ENCODE measurements at places on chromosomes 6 and 20. TPM values are rescaled to one million over a fixed set of nuclear protein-coding genes. Genes with fewer than 3 reads are reported as not detected.

GRCh38 chr6:41093729-41094128 is 21.0 kb downstream of the NFYA start:
- H3K27ac ChIP-seq = no peak overlapping the region
- peaks cover 35% of the 10 kb centered on the region for H3K36me3 ChIP-seq
- no peak overlapping the region for H3K4me3 ChIP-seq
- DNase-seq = no peak

GRCh38 chr6:12823847-12824246 is 107.3 kb downstream of the PHACTR1 start:
- H3K27ac ChIP-seq = no peak overlapping the region
- no peaks in the 10 kb centered on the region for H3K27me3 ChIP-seq
- no peaks in the 10 kb centered on the region for H3K36me3 ChIP-seq
- H3K4me1 ChIP-seq = no peaks in the 10 kb centered on the region

GRCh38 chr6:111011360-111012142 is 29.7 kb downstream of the RPF2 start:
- DNase-seq = no peak
- no peaks in the 10 kb centered on the region for H3K36me3 ChIP-seq
- no peak overlapping the region for H3K27ac ChIP-seq
- no peaks in the 10 kb centered on the region for H3K4me1 ChIP-seq
- H3K4me3 ChIP-seq = no peak overlapping the region

The GSTA1 gene
- 6.8 TPM for total RNA-seq

The PMEPA1 gene
- 26.1 TPM for total RNA-seq

The ESF1 gene
- total RNA-seq = 9.9 TPM
